ENCODE measurements at places on chromosomes 7 and 10. TPM values are rescaled to one million over a fixed set of nuclear protein-coding genes. Genes with fewer than 3 reads are reported as not detected.
A peak's percentile ranks its signal among the peaks of the same experiment; 100 is the strongest.

- no peak for DNase-seq
Observed at GRCh38 chr10:84337199-84337598, 8.8 kb downstream of the CCSER2 start.

GRCh38 chr10:58531084-58531695, 18.5 kb downstream of the BICC1 start:
- peak; percentile 77 for DNase-seq

- no peak for DNase-seq
Observed at GRCh38 chr10:67678335-67678974, 17.5 kb downstream of the CTNNA3 start.

DNA sequence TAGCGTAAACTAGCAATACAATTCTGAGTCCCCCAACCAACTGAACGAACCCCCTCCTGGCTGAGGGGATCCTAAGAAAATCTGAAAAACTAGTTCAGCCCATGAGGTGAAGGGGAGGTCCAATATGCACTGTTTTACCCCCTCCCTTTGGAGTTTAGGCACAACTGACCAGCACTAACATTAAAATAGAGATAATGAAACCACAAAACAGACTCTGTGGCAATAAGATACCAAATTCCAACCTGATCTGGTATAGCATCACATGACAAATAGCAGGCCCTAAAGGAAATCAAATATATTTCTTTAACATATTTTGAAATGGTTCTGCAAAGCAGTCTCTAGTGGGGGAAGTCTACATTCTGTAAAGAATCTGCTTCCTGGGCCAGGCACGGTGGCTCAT, 522.5 kb downstream of the TYW1 start:
- no peak for DNase-seq

DNA sequence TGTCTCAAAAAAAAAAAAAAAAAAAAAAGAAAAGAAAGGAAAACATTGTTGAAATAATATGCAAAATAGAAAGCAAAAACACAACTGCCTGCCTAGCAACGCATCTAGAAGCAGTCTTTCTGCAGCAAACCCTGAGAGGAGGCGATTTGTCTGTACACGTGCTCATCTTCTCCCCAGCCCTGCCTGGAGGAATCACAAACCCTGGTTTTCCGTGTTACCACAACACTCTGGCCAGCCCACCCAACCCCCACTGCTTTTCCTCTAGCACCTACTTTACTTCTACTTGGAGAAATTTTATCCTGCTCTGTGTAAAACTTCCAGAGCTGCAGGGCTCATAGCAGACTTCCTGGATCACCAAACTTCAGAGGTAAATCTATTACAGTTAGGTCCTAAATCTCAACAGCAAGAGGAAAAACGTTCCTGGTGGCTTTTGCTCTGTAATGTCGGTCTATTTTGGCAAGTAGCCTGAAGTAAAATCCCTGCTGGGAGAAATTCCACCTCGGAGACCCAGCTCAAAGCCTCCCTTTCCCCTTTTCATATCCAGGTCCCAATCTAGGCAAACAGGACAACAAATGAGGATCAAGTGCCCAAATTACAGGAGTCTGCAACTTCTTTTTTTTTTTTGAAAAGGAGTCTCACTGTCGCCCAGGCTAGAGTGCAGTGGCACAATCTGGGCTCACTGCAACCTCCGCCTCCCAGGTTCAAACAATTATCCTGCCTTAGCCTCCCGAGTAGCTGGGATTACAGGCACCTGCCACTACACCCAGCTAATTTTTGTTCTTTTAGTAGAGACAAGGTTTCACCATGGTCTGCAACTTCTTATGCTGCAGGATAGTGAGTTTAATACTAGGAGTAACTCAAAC, 91.6 kb downstream of the DNMBP start:
- peak; percentile 57 for DNase-seq

DNA sequence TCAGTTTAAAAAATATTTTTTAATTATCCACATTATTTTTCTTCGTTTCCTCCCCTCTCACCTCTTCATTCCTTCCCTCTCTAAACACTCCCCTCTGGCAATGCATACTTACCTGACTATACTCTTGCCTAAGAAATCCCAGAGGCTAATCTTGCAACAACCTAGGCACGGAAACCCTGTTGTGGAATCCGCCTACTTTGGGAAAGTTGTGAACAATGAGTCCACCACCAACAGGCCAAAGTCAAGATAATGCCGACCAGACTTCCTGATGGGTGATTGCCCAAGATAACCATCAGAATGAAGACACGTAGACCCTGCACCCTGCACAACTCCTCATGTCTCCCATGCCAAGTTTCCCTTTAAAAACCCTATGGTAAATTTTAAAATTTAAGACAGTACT, 521.5 kb downstream of the KIF20B start:
- no peak for DNase-seq

DNA sequence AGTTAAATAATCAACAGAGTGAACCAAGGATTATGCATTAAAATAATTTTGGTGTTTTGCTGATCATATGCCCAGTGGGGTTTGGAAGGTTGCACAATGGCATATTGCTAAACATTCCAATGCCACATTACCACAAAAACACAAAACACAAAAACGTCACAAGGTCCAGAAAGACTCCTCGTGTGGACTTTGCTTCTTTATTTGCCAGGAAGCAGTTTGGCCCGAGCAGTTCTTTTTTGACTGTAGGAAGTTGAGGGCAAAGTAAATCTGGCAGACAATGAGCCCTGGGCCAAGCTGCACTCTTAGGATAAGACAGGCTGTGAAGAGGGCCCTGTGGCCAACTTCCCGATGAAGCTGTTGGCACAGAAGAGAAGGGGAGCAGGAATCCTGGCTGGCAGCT, 39.2 kb upstream of the SLC35B4 start:
- DNase-seq, result peak; percentile 56

- DNase-seq, result no peak
Observed at GRCh38 chr7:41809940-41810576, 107.2 kb upstream of the INHBA start.

GRCh38 chr7:85164376-85164775, 22.5 kb downstream of the SEMA3D start:
- no peak for DNase-seq

- DNase-seq, result peak; percentile 10
Observed at GRCh38 chr10:74987339-74988053, 124.0 kb upstream of the SAMD8 start.

Gene SPOCK2
- 0.06 TPM for total RNA-seq

Gene CRHR2
- not detected for total RNA-seq

Gene FAM3C
- total RNA-seq, result 223 TPM

Gene TRIM4
- 32.5 TPM for total RNA-seq

Gene C1GALT1
- 555 TPM for total RNA-seq

Gene ADCYAP1R1
- total RNA-seq, result 0.06 TPM

Data from LHCN-M2 (cell line).